ENCODE measurements at places on chromosomes 11 and 22. TPM values are rescaled to one million over a fixed set of nuclear protein-coding genes. Genes with fewer than 3 reads are reported as not detected.

CYP2R1 gene
- total RNA-seq, result 8.4 TPM

C11orf54 gene
- total RNA-seq, result 11.6 TPM

PCNX3 gene
- 32.6 TPM for total RNA-seq

MS4A3 gene
- total RNA-seq, result not detected

SLN gene
- not detected for total RNA-seq

LMNTD2 gene
- total RNA-seq, result 3.8 TPM

SOX6 gene
- total RNA-seq, result 46.1 TPM

WBP2NL gene
- total RNA-seq, result not detected

ANGPTL5 gene
- total RNA-seq, result not detected

LGALS12 gene
- not detected for total RNA-seq

TRPM5 gene
- not detected for total RNA-seq

GRM5 gene
- 0.41 TPM for total RNA-seq

VSTM5 gene
- total RNA-seq, result not detected

PHOX2A gene
- not detected for total RNA-seq

MUC5B gene
- total RNA-seq, result not detected

OR5AN1 gene
- total RNA-seq, result not detected

CDC42EP1 gene
- 155 TPM for total RNA-seq

CAPN5 gene
- total RNA-seq, result 16.7 TPM

KREMEN1 gene
- total RNA-seq, result 7.3 TPM

FIBIN gene
- total RNA-seq, result 98.5 TPM

AQP11 gene
- 1.6 TPM for total RNA-seq

PRG3 gene
- total RNA-seq, result not detected

RPS3 gene
- 1,466 TPM for total RNA-seq

MRGPRX3 gene
- total RNA-seq, result not detected

GAB4 gene
- not detected for total RNA-seq

CHKB gene
- total RNA-seq, result 47.9 TPM

LSP1 gene
- total RNA-seq, result 7.4 TPM

USH1C gene
- 0.72 TPM for total RNA-seq

BIRC3 gene
- total RNA-seq, result 0.27 TPM

C11orf91 gene
- not detected for total RNA-seq

PACS1 gene
- 90.7 TPM for total RNA-seq

Measured in chondrocyte (in vitro differentiated cells).